ENCODE measurements at places on chromosomes 16 and 17.

DNA sequence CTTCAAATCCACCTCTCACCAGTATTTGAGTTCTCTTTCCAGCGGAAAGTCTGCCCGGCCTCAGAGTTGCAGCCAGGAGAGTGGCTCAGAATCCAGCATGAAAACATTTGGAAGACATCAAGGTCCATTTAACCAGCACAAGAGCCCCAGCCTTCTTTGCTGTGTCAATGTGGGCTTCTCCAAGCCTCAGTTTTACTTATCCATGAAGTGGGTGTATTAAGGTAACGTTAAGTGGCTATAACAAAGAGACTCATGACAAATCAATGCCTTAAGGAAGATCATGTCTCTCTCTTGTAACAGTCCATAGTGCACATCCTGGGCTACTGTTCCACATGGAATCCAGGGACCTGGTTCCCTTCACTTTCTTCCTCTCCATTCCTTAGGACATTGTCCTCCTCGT lies 959 bp upstream of the SPPL2C start:
- DNase-seq, result no peak

GRCh38 chr16:266258-267164 lies 9.2 kb downstream of the RGS11 start:
- DNase-seq, result no peak

DNA sequence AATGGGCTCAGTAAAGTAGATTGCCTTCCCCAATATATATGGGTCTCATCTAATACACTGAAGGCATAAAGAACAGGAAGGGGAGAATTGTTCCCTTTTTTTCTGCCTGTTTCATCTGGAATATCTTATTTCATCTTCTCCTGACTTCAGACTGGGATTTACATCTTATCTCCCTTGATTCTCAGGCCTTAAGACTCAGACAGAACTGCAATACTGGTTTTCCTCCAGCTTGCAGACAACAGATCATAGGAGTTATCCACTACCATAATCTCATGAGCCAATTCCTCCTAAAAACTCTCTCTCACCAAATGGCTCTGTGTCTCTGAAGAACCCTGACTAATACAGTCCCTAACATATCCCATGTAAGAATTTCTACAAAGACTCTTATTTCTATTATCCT lies 390.7 kb downstream of the CDH8 start:
- no peak for DNase-seq

- no peak for DNase-seq
These were observed 10.9 kb upstream of the RAB11FIP3 start for GRCh38 chr16:414395-415169.

DNA sequence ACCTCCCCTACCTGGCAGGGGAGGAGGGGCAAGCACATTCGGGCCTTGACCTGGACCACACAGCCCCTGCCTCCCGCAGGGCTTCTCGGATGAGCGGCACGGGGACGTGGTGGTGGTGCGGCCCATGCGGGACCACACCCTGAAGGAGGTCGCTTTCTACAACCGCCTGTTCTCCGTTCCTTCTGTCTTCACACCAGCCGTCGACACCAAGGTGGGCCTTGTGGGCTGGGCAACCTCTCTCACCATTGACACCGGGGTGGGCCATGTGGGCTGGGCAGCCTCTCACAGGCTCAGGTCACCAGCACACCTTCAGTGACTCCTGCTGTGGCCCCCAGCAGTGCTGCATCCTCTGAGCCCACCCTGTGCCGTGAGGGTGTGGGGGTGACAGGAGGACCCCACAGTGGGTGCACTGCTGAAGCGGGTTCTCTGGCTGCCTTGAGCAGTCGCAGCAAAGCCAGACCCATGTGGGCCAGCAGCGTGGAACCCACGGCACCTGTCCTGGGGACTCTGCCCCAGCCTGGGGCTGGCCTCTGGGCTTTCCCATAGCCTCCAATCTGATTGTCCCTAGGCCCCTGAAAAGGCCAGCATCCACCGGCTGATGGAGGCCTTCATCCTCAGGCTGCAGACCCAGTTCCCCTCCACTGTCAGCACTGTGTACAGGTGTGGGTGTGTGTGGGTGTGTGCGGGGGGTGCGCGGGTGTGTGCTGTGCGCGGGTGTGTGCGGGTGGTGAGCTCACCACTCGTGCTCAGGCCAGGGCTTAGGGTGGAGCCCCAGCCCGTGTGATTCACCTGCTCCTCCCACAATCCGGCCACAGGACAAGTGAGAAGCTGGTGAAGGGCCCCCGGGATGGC lies 7.5 kb downstream of the CTU2 start:
- DNase-seq, result no peak

DNA sequence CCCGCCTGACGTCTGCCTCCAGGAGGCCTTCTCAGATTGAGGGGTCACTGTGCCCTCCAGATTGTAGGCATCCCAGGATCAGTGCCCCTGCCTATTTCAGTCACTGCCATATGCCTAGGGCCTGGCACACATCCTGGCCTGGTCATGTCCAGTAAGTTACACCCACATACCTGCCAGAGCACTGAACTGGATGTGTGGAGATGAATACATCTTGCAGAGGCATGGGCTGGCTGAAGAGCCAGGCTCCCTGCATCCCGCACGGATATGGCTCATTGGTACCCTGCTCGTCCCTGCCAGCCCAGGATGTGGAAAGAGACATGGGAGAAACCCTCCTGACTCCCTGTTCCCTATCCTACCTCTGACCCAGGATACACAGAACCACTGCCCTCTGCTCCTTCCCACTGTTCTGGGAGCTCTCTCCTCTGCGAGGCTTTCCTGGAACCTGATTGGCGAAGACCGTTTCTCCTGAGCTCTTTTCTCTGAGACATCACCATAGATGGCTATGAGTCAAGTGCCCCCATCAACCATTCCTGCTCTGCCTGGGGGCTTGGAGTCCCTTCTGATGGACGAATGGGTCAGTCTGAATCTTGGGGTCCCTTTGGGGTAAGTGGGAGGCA lies 40.0 kb upstream of the TAC4 start:
- DNase-seq, result no peak

DNA sequence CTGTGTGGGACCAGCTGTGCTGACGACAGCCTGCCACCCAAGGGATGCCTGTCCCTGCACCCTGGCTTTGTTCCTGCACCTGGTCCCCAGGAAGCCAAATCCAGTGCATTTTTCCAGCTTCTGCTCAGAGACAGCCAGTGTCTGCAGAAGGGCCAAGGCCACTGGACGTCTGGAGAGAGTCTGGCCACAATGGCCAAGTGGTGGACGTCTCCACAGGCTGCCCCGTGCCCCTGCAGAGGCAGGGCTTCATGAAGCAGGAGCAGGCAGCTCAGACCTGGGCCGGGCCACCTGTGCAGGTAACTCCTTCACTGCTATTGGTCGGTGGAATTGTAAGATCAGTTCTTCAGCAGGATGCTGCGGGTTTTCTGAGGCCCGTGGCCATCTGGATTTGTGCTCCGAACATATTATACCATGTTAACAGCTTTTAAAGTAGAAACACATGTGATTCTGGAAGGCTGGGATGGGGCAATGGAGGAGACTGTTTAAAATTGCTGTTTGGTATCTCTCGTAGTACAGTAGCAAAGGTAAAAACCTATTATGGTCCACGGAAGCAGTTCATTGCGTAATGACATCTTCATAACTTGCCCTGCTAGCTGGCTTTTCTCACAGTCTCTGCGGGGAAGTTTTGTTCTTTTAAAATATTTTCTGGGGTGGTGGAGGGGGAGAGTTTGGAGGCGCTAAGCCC lies 185.3 kb downstream of the CCDC182 start:
- DNase-seq, result no peak

- DNase-seq, result no peak
These were observed 365.9 kb upstream of the ERCC4 start for GRCh38 chr16:13554005-13554404.

DNA sequence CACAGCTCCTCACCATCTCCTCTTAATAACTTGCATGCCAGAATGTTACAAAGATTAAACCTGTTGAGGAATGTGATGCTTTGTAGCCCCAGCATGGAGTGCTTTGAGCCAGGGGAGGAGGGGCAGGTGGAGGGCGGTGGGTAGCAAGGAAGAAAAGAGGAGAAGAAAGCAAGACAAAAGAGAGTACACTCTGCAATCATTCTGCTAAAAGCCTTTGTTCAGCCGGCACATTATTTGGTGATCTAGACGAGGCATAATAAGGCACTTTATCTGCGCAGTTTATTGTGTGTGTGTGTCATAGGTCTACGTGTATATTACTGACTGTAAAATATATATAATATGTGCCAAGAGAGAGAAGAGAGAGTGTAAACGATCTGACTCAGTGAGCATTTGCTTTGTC lies 139.1 kb downstream of the SOX9 start:
- no peak for DNase-seq

DNA sequence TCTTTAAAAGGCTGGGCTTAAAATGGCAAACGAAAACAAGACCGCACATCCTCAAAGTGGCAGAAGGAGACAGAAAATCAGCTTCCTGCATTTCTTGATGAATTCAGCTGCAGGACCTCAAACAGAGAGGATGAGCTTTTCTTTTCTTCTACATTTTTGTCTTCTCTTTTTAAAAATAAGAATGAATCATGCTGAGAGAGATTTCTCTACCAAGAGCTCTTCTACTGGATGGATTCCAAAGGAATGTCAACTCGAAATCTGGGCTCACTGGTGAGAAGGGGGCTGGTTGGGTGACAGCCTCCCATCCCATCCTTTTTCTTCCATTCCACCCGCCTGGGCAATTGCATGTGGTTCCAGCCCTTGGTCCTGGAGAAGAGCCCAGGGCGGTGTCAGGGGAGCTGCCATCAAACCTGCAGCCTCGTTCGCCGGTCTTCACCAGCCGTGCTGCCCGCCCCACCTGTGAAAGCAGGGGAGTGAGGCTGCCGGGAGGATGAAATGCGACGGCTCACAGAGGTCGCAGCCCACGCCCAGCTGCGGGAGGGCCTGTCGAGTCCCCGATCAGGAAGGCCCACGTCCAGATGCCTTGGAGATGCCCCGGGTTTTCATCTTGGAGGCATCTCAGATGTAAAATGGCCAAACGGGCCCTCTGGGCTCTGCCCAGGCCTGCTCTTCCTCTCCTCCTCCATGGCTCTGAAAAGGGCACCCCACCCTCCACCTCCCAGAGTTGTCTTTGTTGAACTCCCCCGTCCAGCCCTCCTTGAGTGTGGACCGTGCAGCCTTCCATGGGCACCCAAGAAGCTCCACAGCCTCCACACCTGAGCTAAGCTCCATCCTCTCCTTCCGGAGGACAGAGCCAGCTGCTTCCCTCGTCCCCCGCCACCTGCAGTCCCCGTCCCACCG lies 121.9 kb downstream of the FOXL1 start:
- no peak for DNase-seq

GRCh38 chr17:77462090-77462489 lies 321.3 kb downstream of the SEC14L1 start:
- DNase-seq, result no peak

DNA sequence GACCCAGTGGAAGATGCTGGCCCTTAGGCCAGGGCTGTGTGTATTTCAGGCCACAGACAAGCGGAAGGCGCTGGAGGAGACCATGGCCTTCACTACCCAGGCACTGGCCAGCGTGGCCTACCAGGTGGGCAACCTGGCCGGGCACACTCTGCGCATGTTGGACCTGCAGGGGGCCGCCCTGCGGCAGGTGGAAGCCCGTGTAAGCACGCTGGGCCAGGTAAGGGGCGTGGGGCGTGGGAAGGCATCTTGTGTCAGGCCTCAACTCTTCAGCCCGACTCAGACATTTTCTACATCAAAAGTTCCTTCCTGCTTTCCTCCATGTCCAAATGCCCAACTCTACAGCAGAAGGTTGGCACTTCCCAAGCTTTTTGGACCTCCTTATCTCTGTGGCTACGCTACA lies 6.0 kb downstream of the ABI3 start:
- DNase-seq, result no peak

- no peak for DNase-seq
These were observed 7.3 kb downstream of the C16orf54 start for GRCh38 chr16:29738514-29738913.

DNA sequence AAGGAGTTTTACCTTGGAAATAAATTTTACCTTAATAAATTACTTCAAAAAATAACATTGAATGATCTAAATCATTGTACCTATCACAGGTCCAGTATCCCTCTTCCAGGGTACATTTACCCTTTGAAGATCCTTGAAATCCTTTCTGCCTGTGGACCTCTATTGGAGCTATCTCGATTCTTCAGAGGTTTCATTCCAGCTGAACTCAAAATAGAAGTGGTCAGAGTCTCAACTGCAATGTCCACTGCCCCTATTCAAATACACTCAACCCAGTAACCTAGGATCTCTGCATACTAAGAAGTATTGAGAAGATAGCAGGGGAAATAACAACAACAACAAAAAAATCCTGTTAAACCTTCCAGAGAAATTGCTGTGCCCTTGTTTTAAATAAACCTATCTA lies 9.3 kb downstream of the ABCA5 start:
- DNase-seq, result no peak

GRCh38 chr17:1055751-1056645 lies 59.1 kb downstream of the TIMM22 start:
- no peak for DNase-seq

GRCh38 chr17:50715471-50715870 lies 3.9 kb upstream of the LUC7L3 start:
- no peak for DNase-seq

DNA sequence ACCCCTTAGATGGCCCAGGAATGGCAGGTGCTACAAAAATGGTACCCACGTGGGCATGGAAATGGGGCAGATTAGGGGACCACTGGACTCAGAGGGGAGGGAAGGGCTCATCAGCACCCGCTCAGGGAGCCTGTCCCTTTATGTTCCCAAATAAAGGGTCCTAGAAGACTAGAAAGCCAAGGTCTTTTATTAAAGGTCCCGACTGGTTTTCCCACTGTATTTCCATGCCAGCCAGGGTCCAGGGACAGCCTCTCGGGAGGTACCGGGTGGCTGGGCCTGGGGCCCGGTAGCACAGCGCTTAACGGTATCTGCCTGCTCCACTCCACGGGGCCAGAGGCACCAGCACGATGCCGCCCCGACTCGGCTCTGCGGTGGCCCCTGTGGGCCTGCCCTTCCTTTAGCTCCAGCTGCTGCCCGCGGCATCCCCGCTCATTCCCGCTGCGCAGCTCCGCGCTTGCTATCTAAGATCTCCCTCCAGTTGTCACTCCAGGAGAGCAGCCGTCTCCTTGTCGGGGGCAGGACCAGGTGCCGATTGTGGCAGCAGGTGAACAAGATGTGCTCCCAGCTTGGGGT lies 1.4 kb downstream of the NT5C start:
- DNase-seq, result no peak

DNA sequence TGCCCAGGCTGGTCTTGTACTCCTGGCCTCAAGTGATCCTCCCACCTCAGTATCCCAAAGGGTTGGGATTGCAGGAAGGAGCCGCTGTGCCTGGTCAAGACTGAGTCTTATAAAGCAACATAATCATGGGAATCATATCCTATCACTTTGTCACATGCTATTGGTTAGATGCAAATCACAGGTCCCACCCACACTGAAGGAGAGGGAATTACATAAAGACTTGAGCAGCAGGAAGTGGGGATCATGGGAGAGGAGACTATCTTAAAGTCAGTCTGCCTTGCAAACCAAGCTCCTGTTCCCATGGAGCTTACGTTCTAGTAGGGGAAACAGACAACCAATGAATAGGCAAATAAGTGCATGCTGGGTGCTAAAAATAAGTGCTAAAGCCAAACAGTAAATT lies 28.3 kb upstream of the TENT4B start:
- DNase-seq, result no peak

DNA sequence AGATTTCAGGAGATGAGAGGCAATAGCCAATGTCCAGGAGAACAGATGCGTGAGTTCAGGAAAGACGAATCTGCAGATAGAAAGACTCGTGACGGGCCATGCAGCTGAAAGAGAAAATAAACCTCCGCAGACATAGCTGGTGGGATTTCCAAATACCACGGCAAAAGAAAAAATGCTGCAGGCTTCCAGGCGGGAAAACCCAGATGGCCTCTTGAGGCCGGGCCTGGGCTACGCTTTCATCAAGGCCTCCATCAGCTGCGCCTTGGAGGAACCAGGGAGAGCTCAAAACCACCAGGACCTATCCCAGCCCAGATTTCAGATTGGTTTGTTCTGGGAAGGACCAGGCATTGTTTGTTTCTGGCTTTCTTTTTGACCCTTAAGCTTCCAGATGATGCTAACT lies 16.7 kb downstream of the CCDC40 start:
- DNase-seq, result no peak
